ENCODE measurements at places on chromosomes 7 and 10.
A peak's percentile ranks its signal among the peaks of the same experiment; 100 is the strongest.

GRCh38 chr10:123102673-123103072 is 33.1 kb upstream of the HMX3 start:
- no peak for DNase-seq

- DNase-seq, result no peak
Observed at GRCh38 chr10:71542478-71542877, 145.8 kb downstream of the CDH23 start.

- no peak for DNase-seq
Observed at GRCh38 chr10:118585234-118585633, 10.2 kb downstream of the PRLHR start.

- DNase-seq, result no peak
Observed at GRCh38 chr7:91343420-91343960, 79.3 kb downstream of the FZD1 start.

GRCh38 chr7:1108264-1108920 is 20.5 kb downstream of the GPER1 start:
- DNase-seq, result no peak

DNA sequence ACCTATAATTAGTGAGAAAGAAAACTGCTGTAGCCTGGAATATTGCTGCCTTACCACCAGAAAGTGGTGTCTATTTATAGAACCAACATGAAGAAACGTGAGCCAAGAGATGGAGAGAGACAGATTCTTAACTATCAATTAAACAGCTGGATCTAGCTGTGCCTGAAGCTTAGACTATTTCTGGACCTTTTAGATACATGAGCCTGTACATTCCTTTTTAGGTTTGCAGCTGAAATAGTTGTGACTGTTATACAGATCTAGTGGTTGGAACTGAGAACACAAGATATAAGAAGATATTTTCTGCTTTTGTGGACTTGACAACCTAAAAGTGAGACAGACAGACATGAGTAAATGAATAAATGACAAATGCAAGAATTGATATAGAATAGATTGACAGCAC is 73.4 kb downstream of the CDK14 start:
- DNase-seq, result no peak

DNA sequence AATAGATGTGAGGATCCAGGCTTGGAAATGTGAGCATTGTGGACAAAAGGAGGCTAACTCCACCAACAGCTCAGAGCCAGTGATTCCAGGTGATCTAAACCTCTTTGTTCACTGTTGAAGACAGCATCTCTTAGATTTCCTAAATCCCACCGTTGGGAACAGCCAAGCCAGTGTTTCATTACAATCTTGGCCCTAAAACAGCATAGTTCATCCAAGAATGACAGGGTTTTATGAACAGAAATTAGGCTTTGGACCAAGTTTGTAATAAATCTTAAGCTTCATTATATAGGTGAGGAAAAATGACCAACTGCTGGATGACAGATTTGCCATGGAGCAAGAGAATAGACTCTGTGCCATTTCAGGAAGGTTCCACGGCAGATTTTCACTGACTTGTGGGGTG is 65.8 kb downstream of the MTURN start:
- DNase-seq, result no peak

- no peak for DNase-seq
Observed at GRCh38 chr10:128579901-128580300, 453.7 kb upstream of the MKI67 start.

- no peak for DNase-seq
Observed at GRCh38 chr10:124181656-124182055, 88.3 kb upstream of the CHST15 start.

- DNase-seq, result no peak
Observed at GRCh38 chr10:37707829-37708578, 149.4 kb downstream of the ZNF248 start.

DNA sequence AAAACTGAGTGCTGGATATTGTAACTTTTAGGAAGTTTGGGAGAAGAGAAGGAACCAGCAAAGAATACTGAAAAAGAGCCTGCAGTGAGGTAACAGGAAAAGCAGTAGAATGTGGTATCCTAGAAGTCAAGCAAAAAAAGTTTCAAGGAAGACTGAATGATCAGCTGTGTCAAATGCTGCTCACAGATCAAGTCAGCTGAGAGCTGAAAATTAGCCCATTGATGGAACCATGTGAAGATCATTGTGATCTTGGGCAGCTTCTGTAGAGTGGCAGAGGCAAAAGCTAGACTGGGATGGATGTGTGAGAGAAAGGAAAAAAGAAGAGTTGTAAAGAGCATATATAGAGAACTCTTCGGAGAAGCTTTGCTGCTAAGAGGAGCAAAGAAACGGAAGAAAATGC is 315.4 kb upstream of the BMPER start:
- DNase-seq, result no peak

- DNase-seq, result no peak
Observed at GRCh38 chr10:8489232-8489631, 434.7 kb downstream of the GATA3 start.

DNA sequence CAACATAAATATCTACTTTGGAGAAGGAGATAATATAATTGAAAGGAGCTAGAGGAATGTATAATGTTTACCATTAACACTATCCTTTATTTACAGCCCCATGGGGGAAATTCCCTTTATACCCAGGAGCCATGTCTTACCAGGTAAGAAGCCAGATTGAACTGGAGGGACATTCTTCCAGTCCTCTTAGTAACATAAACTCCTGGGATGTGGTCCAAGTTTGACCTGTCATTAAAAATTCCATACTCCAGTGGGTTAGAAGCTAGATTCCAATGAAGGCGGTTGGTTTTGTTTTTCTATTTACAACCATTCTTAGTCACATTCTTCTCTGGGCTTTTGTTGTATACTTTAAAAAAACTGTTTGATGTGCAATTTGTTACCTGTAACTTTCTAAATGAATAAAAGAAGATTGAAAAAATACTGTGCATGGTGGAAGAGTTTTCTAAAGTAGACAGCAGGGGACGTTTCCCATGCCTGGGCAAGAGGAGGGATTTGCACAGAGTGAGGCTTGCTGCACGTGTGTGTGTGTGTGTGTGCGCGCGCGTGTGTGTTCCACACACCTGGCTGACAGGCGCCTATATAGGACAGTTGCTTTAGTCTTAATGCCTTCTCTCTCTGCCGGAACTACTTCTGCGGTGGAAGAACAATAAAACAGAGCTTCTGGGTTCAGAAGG is 2.0 kb downstream of the PLCE1 start:
- DNase-seq, result no peak

GRCh38 chr10:77201135-77202106 is 436.2 kb downstream of the KCNMA1 start:
- no peak for DNase-seq

DNA sequence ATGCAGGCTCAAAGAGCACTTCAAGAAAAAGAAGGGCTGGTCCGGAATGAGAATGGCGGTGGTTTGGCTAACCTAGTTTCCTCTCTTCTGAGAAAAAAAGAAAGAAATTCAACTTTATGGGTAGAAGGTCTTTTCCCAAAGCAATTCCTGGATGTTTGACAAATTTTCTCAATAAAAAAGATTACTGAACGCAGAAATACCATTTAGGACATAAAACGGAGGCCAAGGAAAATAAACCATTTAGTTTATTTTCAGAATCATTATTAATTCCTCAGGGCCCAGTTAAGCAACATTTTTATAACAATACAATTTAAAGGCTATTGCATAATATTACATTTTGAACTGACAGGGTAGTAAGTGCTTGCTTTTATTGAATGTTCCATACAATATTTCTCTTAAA is 284.6 kb upstream of the ANKRD30A start:
- no peak for DNase-seq

- no peak for DNase-seq
Observed at GRCh38 chr10:7700577-7701125, 2.5 kb upstream of the ITIH2 start.

GRCh38 chr10:124576526-124577420 is 115.2 kb downstream of the LHPP start:
- no peak for DNase-seq

- DNase-seq, result peak; percentile 93
Observed at GRCh38 chr10:112949875-112950507, at the start of gene TCF7L2. Gene TCF7L2, plus strand, starts transcription at chr10:112950247. Its CDS starts 510 bp downstream, at chr10:112950757.

GRCh38 chr7:44063547-44063893 is 1.8 kb downstream of the PGAM2 start:
- DNase-seq, result no peak

- no peak for DNase-seq
Observed at GRCh38 chr10:60917331-60918280, 26.4 kb downstream of the RHOBTB1 start.

DNA sequence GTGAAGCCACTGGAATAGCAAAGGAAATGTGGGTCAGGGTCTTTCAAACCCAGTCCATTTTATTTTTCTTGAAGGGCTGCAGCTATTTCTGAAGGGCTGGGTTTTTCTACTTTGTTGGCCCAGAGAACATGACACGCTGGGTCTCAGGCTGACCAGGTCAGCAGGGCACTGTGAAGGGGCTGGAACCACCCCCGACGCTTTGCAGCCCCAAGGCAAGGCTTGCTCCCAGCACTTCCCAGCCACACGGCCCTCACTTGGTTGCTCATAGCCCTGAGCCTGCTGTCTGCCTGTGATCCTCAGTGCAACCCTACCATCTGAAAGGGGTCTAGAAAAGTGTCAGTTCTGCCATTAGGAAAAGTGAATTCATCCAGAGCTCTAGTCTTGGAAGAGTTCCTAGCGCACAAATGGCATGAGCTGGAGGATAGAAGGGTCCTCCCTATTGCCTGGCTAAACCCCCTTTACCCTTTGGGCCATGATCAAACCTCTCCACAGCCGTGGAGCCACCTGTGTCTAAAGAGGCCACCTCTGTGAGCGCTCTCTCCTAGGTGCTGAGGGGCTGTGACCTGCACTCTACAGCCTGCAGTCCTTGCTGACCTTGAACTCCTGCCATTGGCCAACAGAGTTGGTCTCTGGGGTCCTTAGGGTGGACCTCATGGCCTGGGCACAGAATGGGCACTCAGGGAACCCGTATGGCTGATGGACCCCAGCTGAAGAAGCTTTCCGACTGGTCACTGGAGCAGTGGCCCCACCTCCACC is 132.0 kb downstream of the RGS10 start:
- DNase-seq, result no peak

DNA sequence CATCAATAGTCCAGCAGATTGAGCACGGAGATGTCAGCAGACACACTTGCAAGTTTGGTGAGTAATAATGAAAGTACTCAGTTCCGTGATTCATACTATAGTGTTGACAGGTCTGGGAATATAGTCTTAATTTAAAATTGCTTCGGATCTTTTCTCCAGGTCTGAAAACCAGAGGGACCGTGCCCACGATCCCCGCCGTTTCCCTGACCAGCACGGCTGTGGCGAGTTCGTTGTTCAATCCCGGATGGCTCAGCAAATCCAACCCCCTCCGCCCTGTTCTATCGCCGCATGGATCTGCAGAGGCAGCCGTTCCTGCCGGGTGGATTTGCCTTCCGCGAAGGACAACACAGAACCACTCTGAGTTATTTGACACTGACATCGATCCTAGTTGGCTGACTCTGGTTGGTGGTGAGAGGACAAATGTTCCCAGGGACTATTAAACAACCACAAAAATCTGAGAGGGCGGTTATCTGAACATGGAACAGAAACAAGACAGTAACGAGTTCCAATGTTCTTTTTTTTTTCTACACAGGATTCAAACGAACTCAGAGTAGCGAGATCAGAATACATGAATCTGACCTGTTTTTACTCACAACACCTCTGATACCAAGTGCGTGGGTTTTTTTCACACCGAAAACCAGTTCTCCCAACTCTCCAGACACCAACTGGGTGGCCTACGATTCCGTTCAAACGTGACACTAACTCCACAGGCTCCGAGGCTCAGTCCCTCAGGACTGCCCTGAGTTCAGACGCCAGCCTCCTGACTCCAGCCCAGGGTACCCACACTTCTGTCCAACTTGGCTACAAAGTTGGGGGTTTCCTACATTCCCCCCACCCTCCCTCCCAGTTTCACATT is 52.7 kb downstream of the RBM17 start:
- DNase-seq, result no peak

DNA sequence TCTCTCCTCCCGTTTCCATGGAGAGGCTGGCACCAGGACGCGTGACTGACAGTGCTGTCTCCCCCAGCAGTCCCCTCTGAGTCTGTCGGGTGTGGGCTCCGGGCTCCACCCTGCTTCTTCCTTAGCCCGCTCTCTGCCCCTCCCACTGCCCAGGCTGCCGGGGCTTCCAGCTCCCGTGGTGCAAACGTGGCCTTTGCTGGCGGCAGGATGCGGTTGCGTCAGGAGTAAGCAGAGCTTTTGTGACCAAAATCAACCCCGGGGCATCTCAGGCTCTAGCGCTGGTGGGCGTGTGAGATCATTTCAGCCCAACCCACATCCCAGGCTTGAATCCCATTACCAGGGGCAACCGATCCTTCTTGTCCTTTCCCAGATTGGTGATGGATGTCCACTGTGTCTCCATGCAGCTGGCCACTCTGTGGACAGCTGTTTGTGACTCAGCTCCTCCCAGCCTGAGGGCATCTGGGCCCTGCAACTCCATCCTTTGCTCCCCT is 28.2 kb downstream of the PTPRE start:
- DNase-seq, result no peak

GRCh38 chr7:85498031-85498430 is 311.2 kb upstream of the SEMA3D start:
- DNase-seq, result no peak

GRCh38 chr10:29392376-29393021 is 103.6 kb downstream of the LYZL1 start:
- DNase-seq, result peak; percentile 19

GRCh38 chr10:112835944-112836451 is 114.0 kb upstream of the TCF7L2 start:
- no peak for DNase-seq

- DNase-seq, result no peak
Observed at GRCh38 chr10:104922810-104923209, 281.7 kb downstream of the SORCS3 start.

GRCh38 chr10:1858547-1858946 is 121.2 kb upstream of the ADARB2 start:
- DNase-seq, result no peak

DNA sequence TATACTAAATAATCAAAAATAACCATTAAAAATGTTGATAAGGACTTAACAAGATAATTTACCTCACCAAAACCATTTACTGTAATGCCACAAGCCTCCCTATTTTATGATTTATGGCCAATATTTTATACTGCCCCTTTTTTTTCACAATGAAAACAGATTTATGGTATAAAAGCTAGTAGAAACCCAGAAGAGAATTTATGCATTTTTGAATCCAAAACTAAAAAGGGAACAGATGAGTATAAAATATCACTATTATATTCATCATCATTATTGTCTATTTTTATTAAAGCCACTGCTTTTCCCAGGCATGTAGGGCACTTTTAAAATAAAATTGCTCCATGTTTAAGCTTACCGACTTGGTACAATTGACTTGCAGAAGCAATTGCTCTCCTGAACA is 425.0 kb downstream of the PHTF2 start:
- no peak for DNase-seq

- DNase-seq, result no peak
Observed at GRCh38 chr10:99784727-99785441, 2.4 kb downstream of the ABCC2 start.

DNA sequence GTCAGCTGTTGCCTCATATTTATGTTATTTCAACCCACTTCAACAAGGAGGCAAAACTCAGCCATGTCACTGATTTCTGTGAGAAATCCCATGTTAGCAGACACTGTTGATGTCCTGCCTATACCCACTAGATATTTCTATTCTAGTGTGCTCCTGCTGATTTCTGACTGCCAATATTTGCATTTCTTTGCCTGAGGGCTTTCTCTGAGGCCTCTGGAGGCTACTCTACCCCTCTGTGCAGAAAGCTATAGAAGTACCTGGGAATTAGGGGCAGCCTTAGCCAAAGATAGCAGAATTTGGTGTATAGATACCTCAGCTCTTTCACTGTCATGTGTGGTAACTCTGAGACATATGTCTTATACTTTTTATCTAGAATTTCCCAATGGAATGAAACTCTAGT is 348.8 kb downstream of the SORCS3 start:
- DNase-seq, result no peak

GRCh38 chr7:32259931-32260596 is 189.9 kb upstream of the PDE1C start:
- DNase-seq, result no peak

Measured in AML-193 (cell line).